Activated gamma-delta T cell treated with Interleukin-2 at 50 U/mL for 16 hours (primary cell): ENCODE measurements at places on chromosomes 3 and 15.

DNA sequence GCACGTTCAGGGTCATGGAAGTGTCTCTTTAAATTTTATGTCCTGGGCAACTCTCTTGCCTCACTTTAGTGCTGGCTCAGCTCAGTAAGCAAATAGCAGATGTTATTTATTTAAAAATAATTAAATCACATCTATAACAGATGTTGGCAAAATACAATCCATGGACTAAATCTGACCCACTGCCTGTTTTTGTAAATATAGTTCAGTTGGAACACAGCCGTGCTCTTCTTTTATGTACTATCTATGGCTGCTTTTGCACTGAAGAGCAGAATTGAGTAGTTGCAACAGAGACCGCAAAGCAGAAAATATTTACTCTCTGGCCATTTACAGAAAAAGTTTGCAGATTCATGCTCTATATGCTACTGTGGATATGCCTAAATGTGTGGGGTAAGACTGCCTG, 79.2 kb downstream of the SAMMSON start:
- no peak for DNase-seq

DNA sequence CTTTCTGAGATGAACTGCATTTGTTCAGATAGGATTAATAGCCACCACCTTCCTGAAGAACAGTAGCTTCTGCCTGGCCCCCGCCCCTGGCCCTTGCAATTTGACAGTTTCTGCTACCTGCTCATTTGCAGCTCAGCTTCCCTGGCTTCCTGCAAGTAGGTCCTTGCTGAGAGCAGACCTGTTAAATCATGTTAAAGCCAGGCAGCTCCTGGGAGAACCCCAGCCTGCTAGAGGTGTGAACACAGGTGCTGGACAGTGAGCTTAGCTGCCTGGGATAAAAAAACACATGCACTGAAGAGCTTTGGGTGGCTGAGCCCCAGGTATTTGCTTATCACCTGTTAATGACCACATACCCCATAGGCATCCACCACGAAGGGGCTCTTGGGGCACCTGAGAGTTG, 143.4 kb downstream of the PTPRG start:
- no peak for DNase-seq

GRCh38 chr3:141828890-141829289, 47.6 kb upstream of the ATP1B3 start:
- no peak for DNase-seq

GRCh38 chr15:77739591-77740378, 107.1 kb upstream of the LINGO1 start:
- no peak for DNase-seq

- DNase-seq: no peak
Measured at GRCh38 chr3:116148881-116149851, 296.1 kb downstream of the LSAMP start.

GRCh38 chr15:66774001-66774814, 72.2 kb downstream of the SMAD6 start:
- DNase-seq: peak; percentile 24

DNA sequence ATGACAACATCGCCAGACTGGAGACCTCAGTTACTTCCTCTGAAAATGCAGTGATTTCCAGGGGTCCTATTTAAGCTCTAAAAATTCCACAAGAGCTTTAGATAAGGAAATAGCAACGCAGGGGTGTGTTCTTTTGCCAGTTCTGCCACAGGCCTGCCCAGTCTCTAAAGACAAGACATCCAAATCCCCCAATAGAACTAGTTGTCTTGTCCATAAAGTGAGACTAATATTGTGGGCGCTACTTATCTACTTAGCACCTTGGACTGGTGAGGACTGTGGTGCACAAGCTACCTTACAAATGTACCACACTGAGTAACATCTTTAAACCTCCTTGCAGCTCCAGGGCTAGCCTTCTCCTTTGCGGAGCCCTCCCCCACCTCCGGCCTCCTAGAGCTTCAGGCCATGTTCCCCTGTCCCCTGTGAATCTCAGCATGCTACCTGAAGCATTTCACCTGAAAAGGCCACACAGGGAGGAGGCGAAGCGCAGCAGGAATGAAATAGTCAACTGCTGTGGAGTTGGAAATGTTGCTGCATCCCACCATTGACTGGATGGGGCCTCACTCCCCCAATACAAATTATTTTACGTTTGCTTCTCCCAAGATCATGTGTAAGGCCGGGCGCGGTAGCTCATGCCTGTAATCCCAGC, 9.6 kb upstream of the LRRC2 start:
- DNase-seq: no peak

GRCh38 chr3:55690177-55690576, 203.1 kb upstream of the WNT5A start:
- no peak for DNase-seq

- DNase-seq: no peak
Measured at GRCh38 chr15:60536314-60536713, 57.4 kb upstream of the ICE2 start.

DNA sequence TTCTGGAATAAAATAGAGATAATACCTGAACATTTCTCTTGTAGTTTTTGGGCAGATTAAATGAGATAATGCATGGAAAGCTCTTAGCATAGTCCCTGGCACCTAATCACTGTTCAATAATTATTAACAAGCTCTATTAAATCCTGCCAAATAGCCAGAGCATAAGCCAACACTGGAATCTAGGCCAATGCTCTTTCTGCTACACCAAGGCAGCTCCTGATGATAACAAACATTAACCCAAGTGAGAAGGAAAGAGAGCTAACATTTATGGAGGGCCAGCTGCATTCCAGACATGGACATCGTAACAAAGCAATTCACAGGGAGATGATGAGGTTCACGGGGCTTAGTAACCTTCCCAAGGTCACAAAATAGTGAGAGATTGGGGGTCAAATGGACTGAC, 23.3 kb downstream of the LARP6 start:
- no peak for DNase-seq

GRCh38 chr3:149377408-149378364, at the start of gene TM4SF1:
Gene TM4SF1, minus strand, starts transcription at chr3:149377649. Its CDS starts 102 bp downstream, at chr3:149377547.
- DNase-seq: no peak

DNA sequence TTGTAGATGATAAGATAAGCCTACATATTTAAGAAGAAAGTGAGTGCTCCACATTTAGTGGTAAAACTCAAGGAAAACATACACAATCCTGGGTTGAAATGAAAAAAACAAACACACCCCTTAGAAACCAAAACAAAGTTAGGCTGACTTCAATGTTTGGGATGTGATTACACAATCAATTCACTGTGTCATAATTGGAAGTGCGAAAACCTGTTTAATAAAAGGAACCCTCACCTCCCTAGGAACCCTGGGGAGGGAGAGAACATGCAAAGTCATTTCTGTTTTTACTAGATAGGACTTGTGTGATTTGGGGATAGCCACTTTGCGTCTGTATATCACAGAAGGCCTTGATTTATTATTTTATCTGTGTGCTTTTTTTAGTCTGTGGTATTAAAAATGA, 275.0 kb downstream of the NFKBIZ start:
- DNase-seq: no peak

- DNase-seq: no peak
Measured at GRCh38 chr3:168884353-168884903, 779.1 kb downstream of the MECOM start.

- no peak for DNase-seq
Measured at GRCh38 chr3:108178676-108179075, 43.5 kb downstream of the IFT57 start.

- no peak for DNase-seq
Measured at GRCh38 chr15:37016231-37016630, 84.1 kb downstream of the MEIS2 start.
